Urothelium cell line (cell line): ENCODE measurements at places on chromosomes 3 and 15.

DNA sequence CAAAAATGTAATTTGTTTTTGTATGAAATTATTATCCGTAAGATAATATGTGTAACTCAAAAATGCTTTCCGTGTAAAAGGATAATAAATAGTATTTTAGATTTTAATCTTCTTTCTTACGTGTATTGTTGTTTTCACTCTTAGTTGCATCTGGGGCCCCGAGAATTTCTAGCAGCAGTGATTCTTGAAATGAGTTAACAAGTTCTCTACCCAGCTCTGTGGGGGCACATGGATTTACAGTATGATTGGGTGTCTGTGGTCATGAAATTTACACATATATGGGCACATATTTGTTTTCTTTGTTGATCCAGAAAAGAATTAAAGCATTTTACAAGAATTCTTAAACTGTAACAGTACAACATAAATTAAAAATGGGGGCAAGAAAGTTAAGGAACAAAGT, 145.9 kb upstream of the LRRFIP2 start:
- DNase-seq: no peak

- DNase-seq: no peak
Observed at GRCh38 chr3:111810909-111811308, 48.2 kb upstream of the PHLDB2 start.

DNA sequence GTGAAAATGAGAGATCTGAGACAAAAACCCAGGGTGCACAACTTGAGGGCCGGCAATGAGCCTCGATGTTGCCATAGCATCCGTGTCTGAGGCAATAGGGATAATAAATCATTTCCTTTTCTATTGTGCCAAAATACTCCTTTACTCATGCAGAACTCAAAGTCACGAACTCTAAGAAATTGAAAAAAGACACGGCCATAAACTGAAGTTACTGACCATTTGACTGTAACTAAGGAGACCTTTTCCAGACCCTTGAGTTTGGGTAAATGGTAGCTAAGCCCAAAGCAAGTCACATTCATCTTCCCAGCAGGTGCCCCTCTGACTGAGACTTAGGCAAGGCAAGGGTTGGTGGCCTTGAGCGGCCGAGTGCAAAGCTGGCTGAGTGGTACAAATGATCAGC, 141.2 kb upstream of the SLCO3A1 start:
- no peak for DNase-seq

DNA sequence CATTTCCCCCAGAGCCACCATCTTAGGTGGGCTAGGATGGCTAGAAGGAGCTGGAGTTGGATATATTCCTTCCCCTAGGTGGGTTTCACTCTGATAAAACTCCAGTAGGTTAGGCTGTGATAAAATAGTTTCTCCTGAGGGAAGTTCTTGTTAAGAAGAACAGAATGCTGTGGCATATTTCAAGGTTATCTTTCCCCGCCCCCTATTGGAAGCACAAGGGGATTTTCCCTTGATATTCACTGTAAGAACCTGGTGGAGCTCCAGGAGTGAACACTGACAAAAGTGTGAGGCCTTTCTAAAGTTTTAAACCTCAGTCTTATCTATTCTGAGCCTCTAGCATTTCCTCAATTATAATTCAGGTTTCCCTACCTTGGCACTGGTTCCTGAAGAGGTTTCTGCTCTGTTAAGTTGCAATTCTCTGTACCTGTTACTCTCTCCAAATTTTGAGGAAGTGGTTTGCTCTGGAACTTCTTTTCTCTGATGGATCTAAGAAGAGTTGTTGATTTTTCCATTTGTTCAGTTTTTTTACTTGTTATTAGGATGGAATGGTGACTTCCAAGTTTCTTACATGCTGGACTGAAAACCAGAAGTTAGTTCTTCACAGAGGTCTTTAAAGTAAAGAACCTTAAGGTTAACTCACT, 113.5 kb downstream of the GMPS start:
- no peak for DNase-seq

GRCh38 chr3:149252272-149252671, 30.6 kb upstream of the CP start:
- DNase-seq: no peak

- no peak for DNase-seq
Observed at GRCh38 chr3:186630950-186631641, 9.1 kb upstream of the FETUB start.

DNA sequence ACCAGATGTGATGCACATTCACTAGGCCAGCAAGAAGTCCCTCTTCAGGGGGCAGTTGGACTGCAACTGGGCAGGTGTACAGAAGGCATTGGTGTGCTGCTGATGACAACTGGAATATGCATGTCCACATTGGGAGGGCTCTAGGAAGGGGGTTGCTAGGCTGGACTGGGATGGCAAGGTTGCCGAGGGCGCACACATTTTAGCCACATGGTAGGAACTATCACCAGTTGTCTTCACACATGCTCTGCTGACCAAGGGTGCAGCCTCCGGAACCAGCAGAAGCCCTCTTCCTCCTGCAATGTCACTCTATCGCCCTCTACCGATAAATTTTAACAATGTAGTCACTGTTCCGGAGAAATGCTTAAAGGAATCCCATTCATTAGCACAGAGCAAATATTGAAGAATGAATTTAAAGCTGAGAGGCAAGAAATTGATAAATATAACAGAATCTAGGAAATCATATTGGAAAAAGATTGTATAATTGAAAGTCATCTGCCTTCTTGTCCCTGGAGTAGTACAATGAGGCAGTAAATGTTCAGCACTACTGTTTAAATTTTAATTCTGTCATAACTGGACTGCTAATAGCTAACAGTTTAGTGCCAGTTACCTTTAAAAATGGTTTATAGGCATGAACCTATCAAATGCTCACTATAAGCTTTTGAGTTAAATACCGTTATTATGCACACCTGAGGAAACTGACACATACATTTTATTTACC, 22.6 kb upstream of the LYSMD4 start:
- DNase-seq: peak; percentile 76

DNA sequence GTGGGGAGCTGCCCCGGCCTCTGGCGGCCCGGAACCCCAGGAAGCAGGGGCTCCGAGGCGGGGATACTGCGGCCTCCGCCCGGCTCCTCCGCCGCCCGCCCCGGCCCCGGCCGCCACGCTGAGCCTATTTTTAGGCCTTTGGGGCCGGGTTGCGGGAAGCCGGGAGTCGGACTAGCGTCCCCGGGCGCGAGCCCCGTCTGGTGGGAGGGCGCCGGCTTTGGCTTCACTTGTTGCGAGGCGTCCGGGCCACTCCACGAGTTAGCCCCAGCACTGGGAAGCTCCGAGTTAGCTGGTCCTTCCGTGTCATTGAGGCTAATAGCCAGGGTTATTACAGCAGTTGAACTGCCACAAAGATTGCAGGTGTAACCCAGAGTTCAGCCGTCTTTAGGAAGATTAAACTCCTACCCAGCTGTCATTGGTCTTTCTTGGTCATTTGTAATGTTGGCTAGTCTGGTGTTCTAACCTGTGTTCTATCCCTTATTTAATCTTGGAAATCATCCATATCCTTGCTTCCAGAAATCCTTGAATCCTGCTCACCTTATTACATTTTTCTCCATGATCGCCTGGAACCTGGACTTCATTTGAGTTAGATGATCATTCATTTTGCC, 791 bp downstream of the GYG1 start:
- peak; percentile 31 for DNase-seq

GRCh38 chr3:39762537-39763070, 46.8 kb upstream of the MYRIP start:
- DNase-seq: no peak

DNA sequence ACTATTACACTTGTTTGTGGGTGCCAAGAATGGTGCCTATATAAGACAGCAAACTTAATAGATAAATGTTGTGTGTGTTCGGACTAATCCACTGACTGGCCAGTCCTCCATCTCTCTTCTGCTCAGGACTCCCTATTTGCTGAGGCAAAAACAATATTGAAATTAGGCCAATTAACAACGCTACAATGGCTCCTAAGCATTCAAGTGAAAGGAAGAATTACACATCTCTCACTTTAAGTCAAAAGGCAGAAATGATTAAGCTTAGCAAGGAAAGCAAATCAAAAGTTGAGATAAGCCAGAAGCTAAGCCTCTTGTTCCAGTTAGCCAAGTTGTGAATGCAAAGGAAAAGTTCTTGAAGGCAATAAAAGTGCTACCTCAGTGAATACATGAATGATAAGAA, 126.9 kb downstream of the CCNL1 start:
- DNase-seq: no peak

- no peak for DNase-seq
Observed at GRCh38 chr15:73965758-73966113, 26.4 kb downstream of the STOML1 start.
